ENCODE measurements at places on chromosomes 2 and 18.

DNA sequence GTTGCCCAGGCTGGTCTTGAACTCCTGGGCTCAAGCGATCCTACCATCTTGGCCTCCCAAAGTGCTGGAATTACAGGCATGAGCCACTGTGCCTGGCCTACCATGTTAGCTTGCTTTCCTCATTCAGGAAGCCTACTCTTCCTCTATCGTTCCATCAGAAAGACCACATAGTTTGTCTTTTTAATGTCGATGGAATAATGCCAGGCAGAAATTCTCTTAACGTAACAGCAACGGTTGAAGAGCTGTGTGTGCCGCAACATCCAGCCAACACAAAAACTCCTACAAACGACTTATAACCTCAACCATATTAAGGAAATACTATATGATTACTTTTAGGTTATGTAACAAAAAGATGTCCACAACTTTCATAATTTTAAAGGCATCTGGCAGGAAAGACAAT is 10.5 kb downstream of the ITGB1BP1 start:
- DNase-seq = no peak

DNA sequence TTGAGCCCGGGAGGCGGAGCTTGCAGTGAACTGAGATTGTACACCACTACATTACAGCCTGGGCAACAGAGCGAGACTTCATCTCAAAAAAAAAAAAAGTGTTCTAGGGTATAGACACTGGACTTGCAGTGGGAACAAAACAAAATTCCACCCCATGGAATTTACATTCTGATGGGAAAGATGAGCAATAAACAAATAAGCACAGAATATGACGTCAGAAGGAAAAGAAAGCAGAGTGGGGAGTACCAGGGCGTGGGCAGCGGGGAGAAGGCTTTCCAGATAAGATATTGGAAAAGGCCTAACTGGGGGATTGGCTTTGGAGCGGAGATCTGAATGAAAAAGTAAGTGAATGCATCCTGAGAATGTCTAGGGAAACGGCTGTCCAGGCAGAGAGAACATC is 17.6 kb downstream of the NPPC start:
- peak; percentile 5 for DNase-seq

DNA sequence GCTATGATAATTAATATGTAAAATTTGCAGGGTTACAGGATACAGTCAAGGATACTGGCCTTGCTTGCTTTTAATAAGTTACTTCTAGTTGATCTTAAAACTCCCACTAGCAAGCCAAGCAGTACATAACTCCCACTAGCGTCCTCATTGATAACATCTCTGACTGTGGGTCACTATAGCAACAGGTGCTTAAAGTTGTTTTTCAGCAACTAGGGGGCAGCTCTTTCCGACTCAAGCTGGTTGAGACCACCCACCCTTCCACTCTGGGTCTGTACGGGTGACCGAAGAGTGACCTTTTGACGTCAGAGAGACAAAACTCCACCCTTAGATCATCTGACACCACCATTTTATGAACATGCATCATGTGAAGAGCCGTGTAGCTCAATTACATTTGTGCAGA is 208.6 kb downstream of the MYO1B start:
- DNase-seq = no peak

- no peak for DNase-seq
These were observed 810.9 kb downstream of the CPS1 start for GRCh38 chr2:211367293-211367692.

DNA sequence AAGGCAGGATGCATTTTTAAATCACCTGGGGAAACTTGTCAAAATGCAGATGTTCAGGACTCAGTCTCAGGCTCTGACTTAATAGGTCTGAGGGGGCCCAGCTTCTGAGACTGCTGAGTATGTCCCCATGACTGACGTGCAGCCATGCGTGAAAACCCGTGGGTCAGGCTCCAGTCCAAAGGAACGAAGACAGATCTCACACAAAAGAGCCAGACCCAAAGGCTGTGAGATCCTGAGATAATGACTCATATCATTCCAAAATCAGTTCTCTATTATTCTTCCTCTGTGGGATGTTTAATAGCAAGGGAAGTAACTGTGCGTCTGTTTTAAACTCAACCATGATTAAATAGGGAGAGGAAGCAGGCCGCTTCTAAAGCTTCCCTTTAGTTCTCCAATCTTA is 107.4 kb upstream of the ACAA2 start:
- no peak for DNase-seq

All from Right ventricle myocardium inferior (tissue), 1 donor.